CD4-positive, alpha-beta T cell treated with Interleukin-6 for 4 hours (primary cell): ENCODE measurements at places on chromosomes 3 and 15.

GRCh38 chr3:127886231-127886955, 28.6 kb upstream of the KBTBD12 start:
- no peak for DNase-seq

DNA sequence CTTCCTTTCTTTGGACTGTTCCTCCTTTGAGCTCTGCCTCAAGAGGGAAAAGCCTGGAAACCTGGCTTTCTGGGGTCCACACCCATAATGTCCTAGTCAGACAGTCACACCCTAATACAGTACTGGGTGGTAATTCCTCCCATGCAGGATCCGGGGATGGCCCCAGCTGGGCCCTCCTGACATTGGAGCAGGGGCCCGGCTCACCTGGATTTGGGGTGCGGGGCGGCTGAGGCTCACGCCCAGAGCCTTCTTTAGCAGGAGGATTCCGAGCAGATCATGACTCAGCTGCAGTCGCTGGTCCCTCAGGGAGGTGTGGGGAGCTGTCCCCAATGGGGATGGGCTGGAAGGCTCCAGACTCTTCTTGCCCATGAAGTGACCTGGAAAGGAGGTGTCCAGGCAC, 1.0 kb downstream of the NMB start:
- no peak for DNase-seq

GRCh38 chr15:49989498-49989897, 129.5 kb downstream of the ATP8B4 start:
- DNase-seq: no peak

GRCh38 chr3:54831112-54831511, 96.7 kb downstream of the LRTM1 start:
- no peak for DNase-seq

DNA sequence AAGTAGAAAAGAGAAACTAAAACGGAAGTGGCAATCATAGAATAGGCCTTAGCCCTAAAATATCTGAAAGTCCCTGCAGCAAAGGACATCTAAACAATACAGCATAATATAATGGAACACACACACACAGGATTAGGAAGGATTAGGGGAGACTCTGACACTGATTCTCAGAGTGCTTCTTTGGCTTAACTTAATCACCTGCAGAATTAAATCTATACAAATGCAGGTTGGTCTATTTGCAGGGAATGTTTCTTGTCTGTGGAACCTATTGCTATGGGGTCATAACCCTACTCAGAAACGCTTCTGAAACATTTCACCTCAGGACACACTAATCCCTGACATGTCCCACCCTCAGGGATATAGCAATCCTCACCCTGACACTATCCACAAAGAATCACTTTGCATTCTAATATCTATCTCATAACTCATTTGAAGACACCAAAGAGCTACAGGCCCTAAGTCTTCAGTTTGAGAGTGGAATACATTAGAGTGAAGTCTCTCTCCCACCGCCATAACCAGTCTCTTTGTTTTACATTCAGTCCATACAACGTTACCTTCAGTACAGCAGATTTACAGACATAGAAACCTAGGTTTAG, 1041.2 kb downstream of the TUSC7 start:
- DNase-seq: no peak
